ENCODE measurements at places on chromosomes 3 and 15. TPM values are rescaled to one million over a fixed set of nuclear protein-coding genes. Genes with fewer than 3 reads are reported as not detected.

DNA sequence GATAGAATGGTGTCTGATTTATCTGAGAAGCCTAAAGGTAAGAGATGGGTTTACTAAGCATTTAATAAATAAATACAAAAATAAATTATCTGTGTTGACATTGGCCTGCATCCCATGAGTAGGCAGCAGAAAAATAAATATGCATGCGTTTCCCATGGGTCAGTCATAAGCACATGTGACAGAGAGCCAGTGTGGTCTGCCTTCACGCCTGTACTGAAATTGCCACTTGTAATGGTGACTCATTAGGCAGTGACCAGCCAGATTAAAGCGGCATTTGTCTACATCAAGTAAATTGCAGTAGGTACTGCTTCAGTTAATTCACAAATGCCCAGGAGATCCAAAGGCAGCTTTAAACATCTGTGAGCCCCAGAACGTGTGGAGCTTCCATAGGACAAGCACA lies 399.6 kb downstream of the NAALADL2 start:
- no peak overlapping the region for H3K27ac ChIP-seq
- DNase-seq = no peak
- no peaks in the 10 kb centered on the region for H3K36me3 ChIP-seq
- no peaks in the 10 kb centered on the region for H3K4me1 ChIP-seq

INSYN1 gene
- 0.95 TPM for total RNA-seq

DNA sequence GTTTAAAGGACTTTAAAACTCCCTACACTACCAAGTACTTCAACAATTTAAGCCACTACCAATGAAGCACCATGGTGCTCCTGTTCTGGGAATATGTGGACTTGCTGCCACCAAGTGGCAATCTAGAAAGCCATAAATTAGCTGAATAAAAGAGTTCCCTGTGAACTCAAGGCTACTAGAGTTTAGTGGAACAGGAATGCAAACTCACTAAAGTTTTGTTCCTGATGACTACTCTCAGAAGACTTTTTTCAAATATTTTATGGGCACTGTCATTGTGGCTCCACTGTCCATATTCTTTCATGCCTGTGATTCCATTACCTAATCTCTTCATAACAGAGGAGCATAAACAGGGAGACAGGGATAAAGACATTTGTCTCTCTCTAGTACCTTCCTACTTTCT lies 63.9 kb downstream of the TMCC1 start:
- H3K4me3 ChIP-seq = no peak overlapping the region
- H3K4me1 ChIP-seq = peaks cover 4% of the 10 kb centered on the region
- DNase-seq = peak; percentile 73

DNA sequence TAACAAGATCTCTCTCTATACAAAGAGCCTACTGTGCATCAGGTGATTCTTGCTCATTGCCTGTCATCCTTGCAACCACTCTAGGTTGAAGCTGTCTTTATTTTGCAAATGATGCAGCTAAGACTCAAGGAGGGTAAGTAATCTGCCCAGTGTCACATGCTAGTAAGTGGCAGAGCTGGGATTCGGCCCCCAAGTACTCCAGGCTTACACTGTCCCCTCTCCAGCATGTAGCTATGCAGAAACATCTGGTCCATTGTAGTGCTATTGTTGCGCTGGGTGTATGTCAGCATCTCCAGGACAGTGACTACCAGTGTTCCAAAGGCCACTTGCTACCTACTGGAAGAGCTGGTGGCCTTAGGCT lies 248.9 kb downstream of the SLCO3A1 start:
- H3K4me1 ChIP-seq = no peaks in the 10 kb centered on the region
- H3K36me3 ChIP-seq = no peaks in the 10 kb centered on the region
- H3K27me3 ChIP-seq = no peaks in the 10 kb centered on the region
- DNase-seq = no peak
- no peak overlapping the region for H3K27ac ChIP-seq
- H3K4me3 ChIP-seq = no peak overlapping the region

DNA sequence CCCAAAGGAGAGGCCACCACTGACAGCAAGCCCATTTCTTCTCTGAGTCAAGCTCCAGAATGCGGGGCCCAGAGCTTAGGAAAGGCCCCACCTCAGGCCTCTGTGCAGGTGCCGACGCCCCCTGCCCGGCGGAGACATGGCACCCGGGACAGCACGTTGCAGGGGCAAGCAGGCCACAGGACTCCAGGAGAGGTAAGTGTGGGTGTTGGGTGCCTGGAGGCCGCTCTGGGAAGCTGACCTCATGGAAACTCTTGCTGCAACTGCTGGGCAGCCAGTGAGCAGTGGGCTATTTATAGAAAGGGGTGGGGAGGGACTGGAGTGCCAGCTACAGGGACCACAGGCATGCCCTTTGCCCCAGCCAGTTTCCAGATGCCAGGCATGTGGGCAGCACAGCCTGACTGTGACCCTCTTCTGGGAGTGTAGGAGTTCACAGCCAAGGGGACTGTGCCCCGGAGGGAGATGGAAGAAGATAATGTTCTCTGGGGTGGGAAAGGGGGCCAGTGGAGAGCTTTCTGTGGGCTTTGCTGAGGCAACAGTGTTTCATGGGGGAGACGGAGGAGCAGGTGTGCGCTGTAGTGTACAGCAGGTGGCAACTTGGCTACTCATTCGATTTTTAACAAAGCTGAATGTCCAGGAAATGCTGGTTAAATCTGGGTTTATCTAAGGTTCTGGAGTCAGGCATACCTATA lies 23.7 kb downstream of the ALPK3 start:
- no peaks in the 10 kb centered on the region for H3K27me3 ChIP-seq
- H3K4me3 ChIP-seq = no peak overlapping the region
- no peaks in the 10 kb centered on the region for H3K4me1 ChIP-seq
- no peak overlapping the region for H3K27ac ChIP-seq

All from endodermal cell (in vitro differentiated cells).